ENCODE measurements at places on chromosomes 3 and 15. TPM values are rescaled to one million over a fixed set of nuclear protein-coding genes. Genes with fewer than 3 reads are reported as not detected.

DNA sequence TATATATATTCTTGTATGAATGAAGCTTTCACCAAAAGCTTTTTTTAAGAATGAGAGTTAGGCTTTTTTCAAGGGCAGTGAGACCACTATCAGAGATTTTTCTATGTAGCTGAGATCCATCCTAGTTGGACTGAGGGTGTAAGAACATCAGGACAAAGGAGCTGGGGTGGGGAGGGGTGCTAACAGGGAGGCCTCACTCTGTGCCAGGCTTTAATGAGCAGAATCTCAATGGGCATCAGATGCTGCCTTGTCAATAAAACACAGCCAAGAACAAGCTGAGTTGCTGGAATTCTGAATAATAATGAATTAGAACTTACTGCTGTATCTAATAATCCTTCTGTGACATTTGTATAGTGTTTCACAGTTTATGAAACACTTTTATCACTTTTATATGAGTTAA, 41.4 kb upstream of the USP3 start:
- H3K4me3 ChIP-seq: no peak overlapping the region
- no peak overlapping the region for H3K27ac ChIP-seq
- no peaks in the 10 kb centered on the region for H3K36me3 ChIP-seq
- DNase-seq: no peak

- H3K27me3 ChIP-seq: no peaks in the 10 kb centered on the region
- no peak overlapping the region for H3K27ac ChIP-seq
- no peak overlapping the region for H3K4me3 ChIP-seq
- H3K4me1 ChIP-seq: peaks cover 9% of the 10 kb centered on the region
- peaks cover 35% of the 10 kb centered on the region for H3K36me3 ChIP-seq
These were observed 132.0 kb downstream of the EEFSEC start for GRCh38 chr3:128285042-128285966.

DNA sequence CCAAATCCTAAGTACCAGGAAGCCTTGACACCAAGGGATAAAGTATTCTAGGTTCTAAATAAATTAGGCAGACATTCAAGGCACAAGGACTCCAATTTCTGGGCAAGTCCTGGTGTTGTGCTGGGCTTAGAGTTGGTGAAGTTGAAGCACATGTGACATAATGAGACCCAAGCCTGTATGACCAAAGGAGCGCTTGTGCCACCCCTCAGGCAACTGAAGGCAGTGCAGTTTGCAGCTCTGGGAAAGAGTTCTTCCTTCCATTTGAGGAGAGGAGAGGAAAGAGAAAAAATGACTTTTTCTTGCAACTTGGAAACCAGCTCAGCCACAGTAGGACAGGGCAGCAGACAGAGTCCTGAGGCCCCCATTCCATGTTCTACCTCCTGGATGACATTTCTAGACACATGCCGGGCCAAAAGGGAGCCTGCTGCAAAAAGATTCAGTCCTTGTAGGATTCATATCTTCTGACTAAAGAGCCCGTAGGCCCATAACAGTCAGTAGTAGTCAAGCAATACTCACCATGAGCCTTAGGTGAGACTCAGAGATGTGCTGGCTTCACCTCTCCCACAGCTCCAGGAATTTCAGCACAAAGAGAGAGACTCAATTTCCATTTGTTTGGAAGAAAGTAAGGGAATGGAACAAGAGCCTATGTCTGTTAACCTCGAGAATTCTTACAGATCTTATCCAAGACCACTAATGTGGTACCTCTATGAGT, 588.8 kb upstream of the BCHE start:
- H3K27me3 ChIP-seq: no peaks in the 10 kb centered on the region
- no peak for DNase-seq
- H3K36me3 ChIP-seq: no peaks in the 10 kb centered on the region
- no peak overlapping the region for H3K27ac ChIP-seq
- no peak overlapping the region for H3K4me3 ChIP-seq

- no peaks in the 10 kb centered on the region for H3K4me1 ChIP-seq
- peaks cover 3% of the 10 kb centered on the region for H3K27me3 ChIP-seq
- H3K27ac ChIP-seq: no peak overlapping the region
- no peak overlapping the region for H3K4me3 ChIP-seq
- no peaks in the 10 kb centered on the region for H3K36me3 ChIP-seq
These were observed 29.1 kb upstream of the LMCD1 start for GRCh38 chr3:8472549-8472948.

DNA sequence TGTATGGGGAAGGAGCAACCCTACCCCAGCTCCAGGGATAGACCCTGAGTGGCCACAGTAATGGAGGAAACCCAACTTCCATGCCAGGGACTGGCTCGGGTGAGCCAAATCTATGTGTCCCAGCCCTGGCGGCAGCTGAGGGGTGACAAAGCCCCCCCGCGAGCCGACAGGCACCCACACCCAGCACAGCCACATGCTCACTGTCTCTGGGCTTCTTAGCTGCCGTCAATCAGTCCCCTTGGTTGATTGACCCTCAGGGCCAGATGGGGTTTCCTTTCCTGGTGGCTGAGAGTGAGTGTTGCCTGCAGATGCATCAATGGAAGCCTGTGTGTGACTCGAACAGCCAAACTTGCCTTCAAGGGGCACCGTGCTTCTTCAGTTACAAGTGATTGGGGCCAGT, 2.1 kb upstream of the OCA2 start:
- no peak overlapping the region for H3K4me3 ChIP-seq
- H3K36me3 ChIP-seq: no peaks in the 10 kb centered on the region
- H3K27ac ChIP-seq: no peak overlapping the region
- DNase-seq: no peak
- H3K4me1 ChIP-seq: peaks cover 4% of the 10 kb centered on the region

Gene GASK1A
- total RNA-seq: 0.08 TPM

Data from activated naive CD8-positive, alpha-beta T cell treated with anti-CD3 and anti-CD28 coated beads for 36 hours (primary cell).